ENCODE measurements at places on chromosomes 5 and 9.

DNA sequence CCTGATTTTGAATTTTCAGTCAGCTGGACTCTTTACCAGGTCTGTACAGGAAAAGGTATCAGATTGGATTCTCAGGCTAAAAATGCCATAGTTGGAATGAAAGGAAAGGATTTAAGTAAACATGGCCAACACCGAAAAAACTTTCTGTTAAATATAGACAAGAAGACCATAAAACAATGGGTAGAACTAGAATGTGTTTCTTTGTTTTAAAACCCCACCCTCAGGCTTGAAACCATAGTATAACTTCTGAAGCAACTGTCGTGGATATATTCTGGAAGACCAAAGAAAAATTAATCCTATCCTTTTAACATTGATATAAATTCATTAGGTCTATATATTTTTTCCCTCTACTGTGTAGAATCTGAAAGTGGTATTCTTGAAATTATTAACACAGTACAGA is 118.6 kb upstream of the HAPLN1 start:
- DNase-seq = no peak

GRCh38 chr5:140966293-140967225 is at the start of gene PCDHAC2:
Gene PCDHAC2 (plus strand): TSS chr5:140966476. CDS start chr5:140966767, 291 bp downstream.
- no peak for DNase-seq

- no peak for DNase-seq
Observed at GRCh38 chr9:85142968-85143367, 473.4 kb downstream of the NTRK2 start.

- no peak for DNase-seq
Observed at GRCh38 chr9:137232510-137232909, 1.8 kb downstream of the SLC34A3 start.

DNA sequence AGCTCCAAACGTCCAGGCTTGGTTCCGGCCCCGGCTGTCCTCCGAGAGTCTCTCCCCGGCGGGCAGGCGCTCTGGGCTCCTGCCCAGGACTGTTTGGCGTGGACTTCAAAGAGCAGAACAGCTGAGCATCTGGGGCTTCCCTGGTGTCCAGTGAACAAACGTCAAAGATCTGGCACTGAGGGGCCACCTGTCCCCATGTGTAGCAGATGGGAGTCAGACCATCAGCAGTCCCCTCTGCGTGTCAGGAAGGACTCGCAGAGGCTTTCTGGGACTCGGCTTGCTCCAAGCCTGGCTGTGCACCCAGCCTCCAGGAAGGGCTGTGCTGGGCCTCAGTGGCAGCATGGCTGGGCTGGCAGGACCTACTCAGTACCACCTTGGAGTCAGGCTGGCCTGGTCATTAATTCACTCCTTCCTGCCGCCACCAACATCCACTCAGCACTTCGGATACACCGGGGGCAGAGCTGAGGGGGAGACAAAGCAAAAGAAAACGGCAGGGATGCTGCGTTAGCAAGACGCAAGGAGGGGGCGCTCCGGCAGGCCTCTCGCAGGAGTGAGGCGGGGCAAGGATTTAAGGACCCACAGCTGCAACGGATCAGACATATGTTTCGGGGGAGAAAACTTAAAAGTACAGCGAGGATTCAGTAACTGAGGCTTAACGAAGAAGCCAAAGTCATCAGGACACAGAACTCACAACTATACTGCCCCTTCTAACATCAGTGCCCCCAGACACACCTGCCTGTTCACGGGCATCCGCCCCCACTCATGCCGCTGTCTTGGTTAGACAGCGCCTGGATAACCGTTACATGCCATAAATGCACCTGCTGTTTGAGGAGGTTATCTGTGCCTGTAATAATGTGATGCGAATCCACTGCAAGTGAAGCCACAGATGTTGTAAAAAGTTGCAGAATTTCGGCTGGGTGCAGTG is 164.5 kb upstream of the PHYKPL start:
- DNase-seq = no peak

DNA sequence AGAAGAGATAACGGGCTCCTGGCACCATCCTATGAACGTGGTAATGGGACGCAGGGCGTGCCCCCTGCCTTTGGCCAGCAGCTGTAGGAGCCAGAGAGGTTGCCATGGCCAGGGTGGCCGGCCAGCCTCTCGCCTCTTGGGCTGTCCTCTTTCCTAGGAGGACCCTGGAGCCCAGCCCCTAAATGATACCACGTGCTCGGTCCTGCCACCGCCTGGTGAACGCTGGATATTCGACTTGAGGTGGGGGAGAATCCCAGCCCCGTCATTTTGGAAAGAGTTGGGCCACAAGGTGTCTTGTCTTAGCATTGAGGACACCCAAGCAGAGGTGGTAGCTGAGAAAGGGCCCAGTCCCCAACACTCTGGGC is 391 bp upstream of the NRG2 start:
- DNase-seq = no peak

DNA sequence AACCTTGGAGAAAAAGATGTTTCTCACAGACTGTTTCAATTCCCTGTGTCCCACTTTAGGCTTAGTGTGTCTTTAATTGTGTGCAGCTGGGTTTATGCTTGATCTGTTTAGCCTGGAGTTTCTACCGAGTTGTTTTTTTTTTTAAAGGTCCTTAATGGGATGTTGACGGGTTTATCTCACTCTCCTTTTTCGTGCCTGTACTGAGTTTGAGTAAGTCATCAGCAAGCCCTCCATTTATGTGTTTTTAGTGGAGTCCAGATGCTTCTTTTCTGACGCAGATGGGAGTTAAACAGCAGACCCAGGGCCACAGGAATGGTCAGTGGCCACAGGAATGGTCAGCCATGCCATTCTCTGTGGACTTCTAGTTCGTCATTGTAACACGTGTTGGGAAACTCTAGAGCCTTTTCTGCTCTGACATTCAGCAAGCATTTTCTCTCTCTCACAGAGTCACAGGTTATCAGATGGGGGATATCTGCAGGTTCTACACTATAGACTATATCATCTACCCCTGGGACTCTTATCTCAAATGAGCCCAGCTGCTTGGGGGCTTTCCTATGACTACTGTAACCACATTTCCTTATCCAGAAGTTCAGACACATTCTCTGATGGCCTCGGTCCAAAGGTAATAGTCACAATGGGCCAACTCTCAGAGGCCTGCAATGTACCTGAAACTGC is 190.5 kb downstream of the TTLL11 start:
- no peak for DNase-seq

DNA sequence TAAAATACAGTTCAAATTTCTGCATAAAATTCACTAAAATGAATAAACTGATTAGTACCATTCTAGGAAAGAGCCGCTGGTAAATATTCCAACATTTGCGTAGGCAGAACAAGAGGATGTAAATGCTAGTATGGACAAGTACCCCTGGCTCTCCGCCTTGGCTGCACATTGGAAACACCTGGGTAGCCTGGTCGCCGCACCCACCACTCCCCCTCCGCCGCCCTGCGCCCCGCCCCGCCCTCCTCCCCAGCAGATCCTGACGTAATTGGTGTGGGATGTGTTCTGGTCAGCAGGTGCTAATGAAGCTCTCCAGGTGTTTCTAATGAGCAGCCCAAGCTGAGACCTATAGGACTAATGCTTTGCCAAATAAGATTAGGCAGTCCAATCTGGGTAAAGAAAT is 225.7 kb downstream of the FRMD3 start:
- DNase-seq = no peak

- no peak for DNase-seq
Observed at GRCh38 chr5:67045816-67046740, 150.5 kb downstream of the CD180 start.

GRCh38 chr5:85896514-85896913 is 721.2 kb upstream of the COX7C start:
- DNase-seq = no peak

DNA sequence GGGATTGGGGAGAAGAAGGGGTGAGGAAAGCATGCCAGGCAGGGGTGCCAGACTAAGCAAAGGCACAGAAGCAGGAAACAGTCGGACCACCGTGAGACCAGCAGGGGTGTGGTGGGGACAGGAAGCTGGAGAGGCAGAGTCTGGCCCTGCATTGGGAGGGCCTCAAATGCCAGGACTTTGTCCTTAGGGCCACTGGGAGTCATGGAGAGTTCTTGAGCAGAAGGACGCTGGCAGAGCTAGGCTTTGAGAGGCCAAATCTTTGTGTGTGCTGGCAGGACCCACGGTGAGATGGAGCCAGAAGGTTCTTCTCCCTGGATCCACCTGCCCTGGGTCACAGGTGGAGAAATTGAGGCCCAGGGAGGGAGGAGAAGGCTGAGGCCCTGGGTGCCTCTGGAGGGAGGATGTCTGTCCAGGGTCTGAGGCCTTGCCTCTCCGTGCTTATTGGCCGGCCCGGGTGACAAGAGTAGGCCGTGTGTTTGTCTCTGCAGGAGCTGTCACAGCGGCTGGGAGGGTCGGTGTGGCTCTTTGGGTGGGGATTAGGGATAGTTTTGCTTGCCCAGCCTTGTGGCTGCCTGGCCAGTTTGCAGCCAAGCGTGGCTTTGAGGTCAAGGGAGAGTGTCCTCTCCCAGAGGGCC is 1.8 kb upstream of the ENG start:
- DNase-seq = no peak

GRCh38 chr9:137052998-137053943 is 590 bp downstream of the ENTPD2 start:
- DNase-seq = no peak

DNA sequence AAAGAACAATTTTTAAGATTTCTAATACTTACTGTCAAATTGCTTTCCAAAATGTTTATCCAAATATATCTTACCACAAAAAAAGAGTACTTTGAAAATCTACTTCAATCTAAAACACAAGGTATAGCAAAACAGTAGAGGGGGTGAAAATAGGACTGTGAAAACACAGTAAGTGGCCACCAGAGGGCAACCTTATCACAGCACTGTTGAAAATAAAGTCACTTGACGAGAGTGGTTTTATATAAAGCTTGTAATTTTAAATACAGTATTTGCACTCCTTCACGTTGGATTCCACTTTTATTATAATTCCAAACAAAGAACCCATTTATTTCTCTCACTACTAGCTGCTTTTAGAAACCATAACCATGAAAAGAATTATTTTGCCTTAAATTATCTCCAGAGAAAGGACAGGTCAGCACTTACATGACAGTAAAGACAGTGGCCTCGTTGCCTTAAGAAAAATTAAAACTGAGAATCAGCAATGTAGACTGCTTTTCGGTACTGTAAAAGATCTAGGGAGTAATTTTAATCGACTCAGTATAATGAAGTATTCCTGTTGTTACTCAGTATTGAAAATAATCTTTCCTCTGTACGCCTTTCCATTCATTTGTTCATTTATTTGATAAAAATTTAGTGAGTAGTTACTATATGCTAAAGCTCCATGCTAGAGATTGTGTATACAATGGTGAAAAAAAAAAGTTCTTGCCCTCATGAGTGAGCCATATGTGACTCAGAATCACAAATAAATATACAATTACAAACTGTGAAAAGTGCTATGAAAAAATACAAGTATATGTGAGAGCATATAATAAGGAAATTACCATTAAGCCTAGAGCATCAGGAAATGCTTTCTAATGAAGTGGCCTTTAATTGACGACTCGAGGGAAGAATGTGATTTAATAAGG is 40.0 kb upstream of the CDK5RAP2 start:
- peak; percentile 28 for DNase-seq

GRCh38 chr5:144033486-144033885 is 137.0 kb downstream of the YIPF5 start:
- DNase-seq = no peak

DNA sequence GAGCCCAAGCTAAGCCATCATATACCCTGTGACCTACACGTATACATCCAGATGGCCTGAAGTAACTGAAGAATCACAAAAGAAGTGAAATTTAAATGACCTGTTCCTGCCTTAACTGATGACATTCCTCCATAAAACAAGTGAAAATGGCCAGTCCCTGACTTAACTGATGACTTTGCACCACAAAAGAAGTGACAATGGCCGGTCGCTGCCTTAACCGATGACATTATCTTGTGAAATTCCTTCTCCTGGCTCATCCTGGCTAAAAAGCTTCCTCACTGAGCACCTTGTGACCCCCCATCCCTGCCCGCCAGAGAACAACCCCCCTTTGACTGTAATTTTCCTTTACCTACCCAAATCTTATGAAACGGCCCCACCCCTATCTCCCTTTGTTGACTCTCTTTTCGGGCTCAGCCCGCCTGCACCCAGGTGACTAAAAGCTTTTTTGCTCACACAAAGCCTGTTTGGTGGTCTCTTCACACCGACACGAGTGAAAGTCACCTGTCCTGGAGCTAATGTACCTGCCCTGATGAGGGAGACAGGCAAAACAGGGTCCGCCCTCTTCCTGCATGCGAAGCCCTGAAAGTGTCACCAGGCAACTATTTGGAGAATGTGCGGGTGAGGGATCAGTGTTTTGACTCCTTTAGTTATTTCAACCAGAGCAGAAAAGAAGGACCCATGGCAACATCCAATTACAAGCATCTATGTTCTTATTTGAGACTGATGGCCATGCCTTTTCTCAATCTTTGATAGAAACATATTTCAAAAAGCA is 266.1 kb downstream of the SMARCA2 start:
- no peak for DNase-seq

DNA sequence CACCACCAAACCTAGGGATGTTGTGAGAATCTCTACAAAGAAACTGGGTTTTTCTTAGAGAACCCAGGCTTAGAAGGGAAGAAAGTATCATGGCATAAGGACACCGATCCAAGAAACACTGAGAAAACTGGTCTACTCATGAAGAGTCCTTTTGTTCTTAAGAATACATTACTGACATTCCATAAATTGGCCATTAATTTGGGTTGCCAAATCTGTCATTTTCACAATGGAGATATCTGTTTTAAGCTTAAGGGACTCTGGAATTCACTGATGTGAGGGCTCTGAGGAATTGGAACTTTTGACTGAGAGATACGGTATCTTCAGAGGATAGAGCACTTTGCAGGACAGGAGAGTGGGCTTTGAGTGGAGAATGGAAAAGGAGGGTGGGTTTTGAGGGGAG is 315.3 kb upstream of the ZNF608 start:
- no peak for DNase-seq

DNA sequence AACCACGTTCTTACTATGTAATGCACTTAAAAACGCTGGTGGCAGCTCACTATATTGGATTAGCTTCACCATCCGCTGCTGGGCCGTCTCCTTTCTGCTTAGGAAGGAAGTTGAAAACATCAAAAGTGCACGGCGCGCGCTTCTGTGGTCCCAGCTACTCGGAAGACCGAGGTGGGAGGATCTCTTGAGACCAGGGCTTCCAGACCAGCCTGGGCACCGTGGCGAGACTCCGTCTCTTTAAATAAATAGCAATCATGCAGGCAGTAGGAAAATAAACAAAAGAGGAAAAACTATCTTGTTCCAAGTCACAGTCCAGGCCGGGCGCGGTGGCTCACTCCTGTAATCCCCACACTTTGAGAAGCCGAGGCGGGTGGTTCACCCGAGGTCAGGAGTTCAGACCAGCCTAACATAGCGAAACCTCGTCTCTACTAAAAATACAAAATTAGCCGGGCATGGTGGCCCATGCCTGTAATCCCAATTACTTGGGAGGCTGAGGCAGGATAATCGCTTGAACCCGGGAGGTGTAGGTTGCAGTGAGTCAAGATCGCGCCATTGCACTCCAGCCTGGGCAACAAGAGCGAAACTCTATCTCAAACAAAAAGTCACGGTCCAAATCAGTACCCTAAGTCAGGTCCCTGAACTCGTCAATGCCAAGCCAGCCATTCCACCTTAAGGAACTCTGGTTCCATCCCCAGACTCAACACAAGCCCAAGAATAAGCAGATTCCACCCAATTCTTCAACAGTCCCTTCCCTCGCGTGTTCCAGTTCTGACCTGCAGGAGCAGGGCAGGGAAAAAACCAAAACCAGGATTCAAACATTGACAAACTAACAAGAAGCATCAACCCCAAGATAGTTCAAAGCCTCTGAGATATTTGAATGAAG is 1.0 kb upstream of the GOLGA1 start:
- DNase-seq = peak; percentile 67

GRCh38 chr5:143328589-143329220 is 74.8 kb downstream of the NR3C1 start:
- no peak for DNase-seq

Data from CD4-positive, alpha-beta T cell (primary cell).